GM03348 (cell line): ENCODE measurements at places on chromosomes 1 and 21.
A peak's percentile ranks its signal among the peaks of the same experiment; 100 is the strongest.

- DNase-seq, result peak; percentile 58
These were observed 148.4 kb upstream of the TMEM51 start for GRCh38 chr1:15005116-15005515.

DNA sequence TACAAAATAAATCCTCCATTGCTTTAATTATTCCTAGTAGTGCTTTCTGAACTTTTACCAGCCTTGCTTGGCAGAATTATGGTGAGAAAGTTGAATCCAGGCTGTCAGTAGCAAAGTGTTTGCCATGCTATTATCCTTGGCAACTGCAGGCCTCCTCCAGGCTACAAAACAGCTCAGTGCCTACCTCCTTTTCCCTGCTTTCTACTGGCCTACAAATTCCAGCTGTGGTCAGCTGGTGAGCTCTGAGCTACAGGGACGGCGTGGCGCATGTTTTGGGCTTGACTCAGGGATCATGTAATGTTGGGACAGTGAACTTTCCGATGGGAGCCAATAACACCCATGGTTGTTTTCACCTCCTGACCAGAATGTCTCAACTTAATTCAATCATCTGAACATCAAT is 456.1 kb upstream of the ADAMTS5 start:
- DNase-seq, result peak; percentile 78

DNA sequence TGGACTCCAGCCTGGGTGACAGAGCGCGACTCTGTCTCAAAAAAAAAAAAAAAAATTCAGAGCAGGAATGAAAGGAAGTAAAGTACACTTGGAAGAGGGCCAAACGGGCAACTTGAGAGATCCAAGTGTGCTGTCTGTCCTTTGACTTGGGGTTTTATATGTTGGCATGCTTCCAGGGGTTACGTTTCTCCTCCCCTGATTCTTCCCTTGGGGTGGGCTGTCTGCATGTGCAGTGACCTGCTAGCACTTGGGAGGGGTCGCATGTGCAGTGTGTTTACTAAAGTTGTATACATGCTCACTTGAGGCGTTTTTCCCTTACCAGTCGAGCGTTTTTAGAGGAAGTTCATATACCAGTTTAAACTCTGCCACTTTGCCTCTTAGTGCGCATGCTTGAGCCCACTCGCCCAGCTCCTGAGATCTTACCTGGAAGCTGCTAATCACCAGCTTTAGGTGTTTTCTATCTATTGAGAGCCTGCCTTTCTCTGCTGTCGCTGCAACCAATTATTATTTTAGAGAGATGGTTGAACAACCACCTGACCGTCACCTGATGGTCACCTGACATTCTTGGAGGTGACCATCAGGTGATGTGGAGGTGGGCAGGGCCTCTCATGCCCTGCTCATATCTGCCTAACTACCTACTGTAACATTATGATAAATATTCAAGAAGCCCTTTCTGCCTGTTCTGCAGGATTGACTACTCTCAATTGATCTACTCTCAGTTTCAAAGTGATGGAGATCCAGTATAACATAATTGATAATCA is 140.1 kb downstream of the MACF1 start:
- no peak for DNase-seq

- DNase-seq, result no peak
These were observed 171.8 kb downstream of the FCRL5 start for GRCh38 chr1:157380523-157380922.

DNA sequence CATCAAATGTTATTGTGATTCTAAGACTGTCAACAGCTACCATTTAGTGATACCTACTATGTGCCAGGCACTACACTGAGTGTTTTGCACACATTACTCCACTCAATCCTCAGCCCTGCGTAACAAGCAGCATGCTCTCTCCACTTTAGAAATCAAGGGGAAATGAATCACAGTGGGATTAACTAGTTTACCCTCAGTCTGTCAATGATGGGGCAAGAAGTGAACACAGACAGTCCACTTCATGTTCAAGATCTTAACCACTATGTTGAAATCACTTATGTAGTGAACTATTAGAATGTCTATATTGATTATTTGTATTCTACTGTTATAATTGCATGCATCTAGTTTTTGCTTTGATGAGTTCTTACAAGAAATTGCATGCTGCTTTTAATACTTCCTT is 165.3 kb downstream of the LTN1 start:
- no peak for DNase-seq
